NCI-H1694 (cell line): ENCODE measurements at places on chromosomes 6 and 20.

DNA sequence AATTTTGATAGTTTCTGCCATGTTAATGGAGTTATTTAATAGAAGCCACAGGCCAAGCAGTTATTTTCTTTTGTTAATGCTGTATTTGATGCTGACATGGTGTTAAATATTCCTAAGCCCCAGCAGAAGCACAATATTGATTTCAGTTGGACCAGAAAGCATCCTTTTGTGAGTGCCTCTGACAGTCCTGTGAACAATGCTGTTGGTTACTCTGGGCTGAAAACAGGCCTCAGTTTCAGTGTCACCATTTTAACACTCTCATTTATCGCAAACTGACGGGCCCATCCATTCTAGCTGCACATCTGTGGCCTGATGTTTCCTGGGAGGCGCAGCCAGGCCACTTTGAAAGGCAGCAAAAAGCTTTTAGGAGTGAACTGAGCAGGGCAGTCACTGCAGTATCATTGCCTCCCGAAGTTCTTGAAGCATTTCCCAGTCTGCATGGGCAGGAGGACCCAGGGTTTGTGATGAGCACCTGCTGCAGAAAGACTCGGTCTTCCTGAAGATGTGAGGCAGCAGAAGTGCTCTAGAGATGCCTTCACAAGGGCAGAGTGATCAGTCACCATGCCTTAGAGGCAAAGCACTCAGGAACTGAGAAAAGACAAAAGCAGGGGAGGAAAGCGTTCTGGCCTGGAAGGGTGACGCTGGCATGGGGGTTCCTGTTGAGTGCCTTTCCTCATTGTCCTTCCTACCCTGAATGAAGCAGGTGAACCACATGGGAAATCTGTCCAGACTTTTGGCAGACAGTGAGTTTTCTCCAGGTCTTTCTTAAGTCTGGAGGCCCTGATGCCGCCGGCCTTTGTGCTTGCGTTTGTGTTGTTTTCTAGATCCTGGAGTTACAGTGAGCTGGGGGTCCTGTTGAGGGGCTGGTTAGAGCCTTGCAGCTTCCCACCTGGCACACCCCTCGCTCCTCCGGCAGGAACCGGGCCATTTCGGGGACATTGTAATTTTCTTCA, 74.0 kb downstream of the ZDHHC14 start:
- DNase-seq, result no peak

- DNase-seq, result no peak
Measured at GRCh38 chr6:139295901-139296300, 4.1 kb upstream of the TXLNB start.

DNA sequence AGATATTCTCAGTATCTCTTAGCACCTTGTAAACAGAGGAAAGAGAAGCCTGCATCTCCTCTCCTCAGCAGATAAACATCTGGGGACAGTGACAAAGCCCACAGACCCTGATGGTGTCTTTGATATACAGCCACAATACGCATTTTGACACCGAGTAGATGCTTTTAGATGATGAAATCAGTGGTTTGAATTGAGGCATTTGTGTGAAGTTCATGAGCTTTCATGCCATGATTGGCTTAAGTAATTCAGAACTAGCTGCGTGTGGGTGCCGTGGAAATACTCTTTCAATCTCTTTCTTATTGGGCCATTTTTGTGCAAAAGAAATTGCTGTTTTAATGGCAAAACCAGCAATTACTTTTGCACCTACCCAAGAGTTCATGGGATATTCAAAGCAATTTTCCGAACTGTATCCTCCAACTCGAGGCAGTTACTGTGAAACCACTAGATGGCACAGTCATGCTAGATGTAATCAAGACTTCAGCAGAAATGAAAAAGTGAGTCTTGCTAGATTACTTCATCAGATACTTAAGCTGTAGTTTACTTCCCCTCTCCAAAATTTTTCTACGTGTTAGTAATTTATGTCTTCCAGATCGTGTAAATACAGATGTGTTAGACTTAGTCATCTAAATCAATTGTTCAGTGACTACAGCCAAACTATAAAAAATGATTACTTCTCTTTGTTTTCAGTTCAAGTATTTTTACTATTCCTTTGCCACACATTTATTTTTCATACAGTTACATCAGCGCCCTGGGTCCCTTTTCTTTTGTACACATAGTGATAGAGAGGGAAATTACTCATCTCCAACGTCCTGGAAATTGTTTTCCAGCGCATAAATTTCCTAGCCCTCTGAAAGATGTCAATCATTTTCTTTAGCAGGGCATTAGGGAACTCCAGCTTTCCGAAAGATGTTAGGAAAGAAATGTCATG, 49.4 kb downstream of the IYD start:
- DNase-seq, result peak; percentile 36

DNA sequence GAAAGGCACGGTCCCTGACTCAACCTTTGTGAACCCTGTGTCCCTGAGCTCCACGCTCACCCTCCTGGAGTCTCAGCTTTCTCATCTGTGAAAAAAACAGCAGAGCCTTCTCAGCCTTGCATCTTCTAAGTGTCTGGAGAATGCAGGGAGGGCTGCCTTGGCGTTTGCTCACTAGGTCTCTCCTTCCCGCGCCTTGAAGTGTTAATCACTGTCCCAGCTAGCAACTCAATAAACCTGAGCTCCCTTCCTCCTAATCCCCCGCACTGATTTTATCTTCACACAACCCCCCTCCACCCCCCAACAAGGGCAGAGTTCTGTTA, 34.9 kb upstream of the FOXC1 start:
- DNase-seq, result no peak

- DNase-seq, result no peak
Measured at GRCh38 chr6:15312500-15312899, 66.6 kb downstream of the JARID2 start.
